Activated CD4-positive, alpha-beta T cell treated with anti-CD3 and anti-CD28 coated beads, Interleukin-2, amount 10 ng/mL, durations not matched to agents 24 days and 14 days (primary cell): ENCODE measurements at places on chromosomes 2 and 18. TPM values are rescaled to one million over a fixed set of nuclear protein-coding genes. Genes with fewer than 3 reads are reported as not detected.

Gene LYG2
- not detected in 2 replicates for total RNA-seq

Gene ACYP2
- total RNA-seq: 4.0 and 5.9 TPM in 2 replicates

Gene PRPF40A
- total RNA-seq: 166 TPM in 2 replicates

Gene SERPINB7
- not detected in 2 replicates for total RNA-seq

Gene ANKRD36C
- total RNA-seq: 55.6 and 59.7 TPM in 2 replicates

Gene HOXD4
- not detected in 2 replicates for total RNA-seq

Gene POTEI
- not detected in 2 replicates for total RNA-seq

Gene TBR1
- total RNA-seq: 0.16 TPM in 1 of 2 replicates, not detected in the other

Gene ALLC
- not detected in 2 replicates for total RNA-seq

Gene ARPC2
- total RNA-seq: 515 and 516 TPM in 2 replicates

Gene ERFE
- total RNA-seq: 0.24 and 0.37 TPM in 2 replicates

Gene NCKAP5
- not detected in 2 replicates for total RNA-seq

Gene DSC3
- not detected in 2 replicates for total RNA-seq

Gene LIMS1
- 63.1 and 66.0 TPM in 2 replicates for total RNA-seq

Gene RAD51AP2
- not detected in 2 replicates for total RNA-seq

Gene SUPT7L
- 33.3 and 34.5 TPM in 2 replicates for total RNA-seq

Gene RTKN
- total RNA-seq: 1.1 and 2.2 TPM in 2 replicates

Gene FNDC4
- total RNA-seq: not detected in 2 replicates

Gene NEB
- total RNA-seq: 0.02 and 0.09 TPM in 2 replicates

Gene SRD5A2
- not detected in 2 replicates for total RNA-seq

Gene UGT1A10
- total RNA-seq: not detected in 2 replicates

Gene ACOXL
- total RNA-seq: 0.69 and 1.0 TPM in 2 replicates

Gene POTEE
- 1.4 and 2.0 TPM in 2 replicates for total RNA-seq

Gene HSBP1L1
- total RNA-seq: 6.8 and 8.1 TPM in 2 replicates

Gene ICA1L
- total RNA-seq: 6.6 and 7.8 TPM in 2 replicates

Gene HMSD
- total RNA-seq: 16.8 and 25.0 TPM in 2 replicates
